Fibroblast of lung (primary cell): ENCODE measurements at places on chromosomes 2 and 18. TPM values are rescaled to one million over a fixed set of nuclear protein-coding genes. Genes with fewer than 3 reads are reported as not detected.

The LOXL3 gene
- total RNA-seq = 12.6 and 26.4 TPM in 2 replicates

The CAPN13 gene
- total RNA-seq = not detected in 2 replicates

The ASXL3 gene
- total RNA-seq = 0.51 and 0.66 TPM in 2 replicates

The KHK gene
- total RNA-seq = 1.0 and 1.3 TPM in 2 replicates

The FBXO36 gene
- total RNA-seq = 3.5 and 3.9 TPM in 2 replicates

The TMEM169 gene
- total RNA-seq = 0.26 and 0.50 TPM in 2 replicates

The UGT1A3 gene
- total RNA-seq = not detected in 2 replicates

GRCh38 chr2:70768590-70769085 lies 638 bp upstream of the ADD2 start:
- no peak for DNase-seq

GRCh38 chr2:189536830-189537229 lies 43.8 kb downstream of the SLC40A1 start:
- DNase-seq = no peak

GRCh38 chr18:78422336-78422735 lies 557.3 kb upstream of the SALL3 start:
- DNase-seq = no peak

DNA sequence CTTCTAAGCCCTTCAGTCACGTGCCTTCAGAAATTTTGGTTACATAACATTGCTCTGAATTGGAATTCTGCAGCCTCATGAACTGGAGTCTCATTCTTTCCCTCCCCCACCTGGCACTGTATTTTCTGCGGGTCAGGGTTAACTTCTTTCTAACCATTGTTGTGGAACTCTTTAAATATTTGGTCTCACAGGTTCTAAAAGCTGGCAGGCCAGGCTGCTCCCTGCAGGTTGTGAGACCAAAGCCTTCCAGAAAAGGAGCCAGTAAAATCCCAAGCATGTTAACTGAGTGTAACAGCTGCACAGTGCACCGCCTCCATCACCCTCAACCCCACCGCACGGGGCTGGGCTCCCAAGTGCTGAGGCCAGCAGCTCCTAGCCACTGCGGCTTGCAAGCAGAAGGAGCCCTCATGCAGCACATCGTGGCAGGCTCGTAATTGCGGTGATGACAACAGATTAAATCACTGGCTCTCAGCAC lies 174.1 kb upstream of the ALPP start:
- DNase-seq = peak; percentile 69

GRCh38 chr18:36316246-36316645 lies 18.7 kb downstream of the FHOD3 start:
- no peak for DNase-seq

- peak; percentile 53 for DNase-seq
Measured at GRCh38 chr18:13374468-13375301, 156.1 kb downstream of the LDLRAD4 start.

GRCh38 chr2:149188291-149188690 lies 142.1 kb upstream of the LYPD6 start:
- DNase-seq = no peak

- DNase-seq = no peak
Measured at GRCh38 chr2:177930916-177931315, 141.7 kb downstream of the PDE11A start.

- peak; percentile 83 for DNase-seq
Measured at GRCh38 chr2:213216461-213216860, 65.0 kb upstream of the IKZF2 start.

DNA sequence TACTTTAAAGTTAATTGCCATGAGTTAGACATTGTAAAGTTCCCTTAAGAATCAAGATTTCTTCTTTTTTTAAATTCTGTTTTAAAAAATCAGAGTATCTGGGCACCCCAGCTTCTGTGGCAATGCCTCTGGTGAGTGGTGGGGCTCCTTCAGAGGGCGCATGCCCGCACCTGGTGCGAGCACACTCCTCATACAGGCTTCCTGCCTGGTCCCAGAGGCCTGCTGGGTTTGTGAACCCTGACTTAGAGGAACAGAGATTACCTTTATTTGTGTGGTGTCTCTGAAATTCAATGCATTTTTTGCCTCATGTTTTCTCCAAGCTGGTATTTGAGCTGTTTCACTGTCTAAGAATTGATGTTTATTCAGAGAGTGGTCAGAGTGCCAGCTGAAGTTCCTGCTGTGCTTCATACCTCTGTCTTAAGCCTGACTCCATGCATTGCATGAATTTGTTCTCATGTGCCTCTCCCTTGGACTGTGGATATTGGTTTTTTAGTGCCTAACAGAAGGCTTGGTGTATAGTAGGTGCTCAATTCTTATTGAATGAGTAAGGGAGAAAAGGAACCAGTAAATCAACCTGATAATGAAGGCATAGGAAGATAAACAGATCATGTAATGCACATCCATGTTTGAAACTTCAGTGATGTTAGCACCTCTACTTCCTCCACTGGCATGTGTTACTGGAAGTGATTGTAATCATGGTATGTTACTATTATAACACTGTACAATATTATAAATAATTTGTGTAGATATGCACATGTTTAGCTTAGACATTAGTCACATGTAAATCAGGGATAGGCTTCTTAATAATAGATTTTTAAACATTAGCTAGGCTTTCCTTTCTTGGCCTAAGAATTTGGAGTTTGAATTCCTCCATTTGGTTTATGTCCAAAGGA lies 29.0 kb downstream of the PHLPP1 start:
- peak; percentile 46 for DNase-seq

GRCh38 chr2:54830546-54830945 lies 107.1 kb downstream of the EML6 start:
- DNase-seq = no peak

- DNase-seq = peak; percentile 24
Measured at GRCh38 chr18:35862119-35862640, 110.3 kb upstream of the RMP24 start.

DNA sequence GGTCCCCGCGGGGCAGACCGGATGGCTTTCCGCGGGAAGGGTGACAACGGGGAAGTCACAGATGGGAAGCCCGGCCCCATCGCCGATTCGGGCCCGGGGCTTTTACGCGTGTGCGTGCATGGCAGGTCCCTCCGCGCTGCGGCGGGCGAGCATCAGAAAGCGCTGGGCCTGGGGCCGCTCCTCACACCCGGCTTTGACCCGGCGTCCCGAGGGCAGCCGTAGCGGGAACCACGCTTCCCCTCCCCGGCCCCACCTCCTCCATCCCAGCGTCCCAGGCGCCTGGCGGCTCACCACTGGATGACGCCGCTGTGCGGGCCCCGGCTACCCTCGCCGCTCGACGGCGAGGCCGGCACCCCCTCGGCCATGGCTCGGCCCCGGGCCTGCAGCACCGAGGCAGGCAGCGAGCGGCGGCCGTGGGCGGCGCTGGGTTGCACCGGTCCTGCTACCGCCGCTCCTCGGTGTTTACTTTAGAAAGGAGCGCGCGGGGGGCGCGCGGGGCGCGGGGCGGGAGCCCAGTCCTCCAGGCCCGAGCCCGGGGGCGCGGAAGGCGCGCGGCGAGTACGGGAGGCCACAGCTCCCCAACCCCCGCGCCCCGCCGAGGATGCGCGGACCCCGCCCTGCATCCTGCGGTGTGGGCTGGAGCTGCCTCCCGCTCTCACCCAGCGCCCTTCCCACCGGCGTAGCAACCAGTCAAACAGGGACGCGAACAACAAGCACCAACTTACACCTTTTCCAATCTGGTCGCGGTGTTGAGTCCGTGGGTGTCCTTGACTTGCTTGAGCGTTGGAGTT lies 806 bp downstream of the RFX8 start:
- peak; percentile 60 for DNase-seq

DNA sequence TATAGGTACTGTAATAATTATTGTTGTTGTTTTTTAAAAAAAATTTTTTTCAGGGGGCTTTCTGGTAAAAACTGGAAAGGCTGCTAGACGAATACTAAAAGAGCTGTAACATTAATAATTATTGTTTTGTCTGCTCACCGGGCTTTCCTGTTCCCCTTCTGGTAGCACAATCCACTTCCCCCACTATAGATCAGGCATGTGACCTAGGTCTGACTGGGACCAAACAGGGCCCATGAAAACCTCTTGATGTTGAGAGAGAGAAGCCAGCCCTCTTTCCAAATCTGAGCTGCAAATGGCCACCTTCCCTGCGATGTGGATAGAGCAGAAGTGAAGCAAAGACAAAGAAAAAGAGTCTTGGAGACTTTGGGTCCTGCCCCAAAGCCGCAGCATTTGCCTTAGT lies 23.4 kb downstream of the SH2D6 start:
- DNase-seq = no peak

DNA sequence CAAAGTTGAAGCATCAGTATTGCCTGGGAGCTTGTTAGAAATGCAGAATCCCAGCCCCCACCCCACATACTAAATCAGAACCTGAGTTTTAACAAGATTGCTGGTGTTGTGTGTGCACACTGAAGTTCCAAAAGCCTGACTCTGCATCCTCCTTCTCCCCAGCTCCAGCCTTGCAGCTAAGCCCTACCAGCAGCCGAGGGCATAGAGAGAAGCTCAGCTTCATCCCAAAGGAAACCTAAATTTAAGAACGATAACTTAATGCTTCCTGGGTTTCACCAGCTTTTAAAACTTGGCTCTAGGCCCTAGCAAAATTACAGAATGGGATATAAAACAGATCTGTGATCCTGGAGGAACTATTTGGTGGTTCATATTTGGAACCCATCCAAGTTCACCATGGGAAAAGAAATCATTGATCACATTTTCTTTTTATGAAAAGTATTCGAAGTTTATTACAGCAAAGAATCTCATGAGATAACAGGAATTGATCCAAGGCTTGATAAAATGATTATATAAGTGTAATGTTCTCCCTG lies 11.1 kb downstream of the SMYD1 start:
- DNase-seq = no peak

- DNase-seq = peak; percentile 50
Measured at GRCh38 chr2:164692114-164692513, 70.8 kb upstream of the GRB14 start.

GRCh38 chr2:214652473-214652872 lies 157.0 kb downstream of the BARD1 start:
- no peak for DNase-seq

DNA sequence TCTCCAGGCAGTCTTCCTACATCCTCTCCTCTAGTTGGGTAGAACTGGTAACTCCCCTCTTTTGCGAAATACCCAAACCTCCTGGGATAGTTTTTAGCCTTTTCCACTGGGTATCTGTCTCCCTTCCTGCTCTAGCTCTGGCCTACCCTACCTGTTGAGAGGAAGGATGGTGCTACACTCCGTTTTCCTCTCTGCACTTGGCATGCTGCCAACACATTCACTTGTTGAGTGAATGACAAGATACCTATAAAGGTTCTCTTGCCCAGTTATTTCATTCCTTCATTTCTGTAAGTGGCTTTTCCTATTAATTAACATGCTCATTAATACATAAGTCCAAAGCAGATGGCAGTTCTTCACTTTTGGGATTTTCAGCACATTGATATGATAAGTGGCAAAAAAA lies 293.8 kb downstream of the CNTNAP5 start:
- DNase-seq = no peak

DNA sequence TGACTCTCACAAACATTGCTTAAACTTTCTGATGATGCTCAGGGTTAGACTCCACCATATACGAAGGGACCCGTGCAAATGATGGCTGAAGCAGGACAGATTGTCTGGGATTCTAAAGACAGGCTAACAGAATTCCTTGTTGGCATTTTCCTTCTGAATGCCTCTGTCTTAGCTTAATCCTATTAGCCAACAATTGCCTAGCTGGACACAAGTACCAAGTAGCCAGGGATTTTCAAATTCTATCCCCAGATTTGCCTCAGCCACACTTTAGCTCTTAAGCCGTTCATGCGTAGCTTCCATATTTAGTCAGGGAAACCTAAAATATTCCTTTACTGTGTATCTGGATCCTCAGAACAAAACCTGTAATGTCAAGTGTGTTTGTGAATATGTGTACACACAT lies 40.0 kb downstream of the COL4A3 start:
- DNase-seq = no peak

DNA sequence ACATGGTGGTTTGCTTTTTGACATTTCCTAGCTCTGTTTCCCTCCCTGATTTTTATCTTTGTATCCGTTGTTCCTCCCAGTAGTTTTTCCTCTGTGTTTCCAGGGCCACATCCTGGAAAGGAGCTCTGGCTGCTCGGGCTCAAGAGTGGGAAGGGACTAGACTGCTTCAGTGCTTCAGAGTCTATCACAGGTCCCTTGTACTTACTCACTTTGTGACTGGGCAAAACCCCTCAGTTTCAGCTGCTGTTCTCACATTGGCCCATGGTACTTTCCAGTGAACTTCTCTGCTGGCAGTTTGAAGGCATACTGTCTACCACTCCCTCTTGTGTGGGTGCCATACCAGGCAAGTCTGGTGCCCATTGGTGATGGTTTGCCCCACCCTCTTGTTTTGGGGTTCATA lies 7.5 kb upstream of the STAMBP start:
- no peak for DNase-seq

DNA sequence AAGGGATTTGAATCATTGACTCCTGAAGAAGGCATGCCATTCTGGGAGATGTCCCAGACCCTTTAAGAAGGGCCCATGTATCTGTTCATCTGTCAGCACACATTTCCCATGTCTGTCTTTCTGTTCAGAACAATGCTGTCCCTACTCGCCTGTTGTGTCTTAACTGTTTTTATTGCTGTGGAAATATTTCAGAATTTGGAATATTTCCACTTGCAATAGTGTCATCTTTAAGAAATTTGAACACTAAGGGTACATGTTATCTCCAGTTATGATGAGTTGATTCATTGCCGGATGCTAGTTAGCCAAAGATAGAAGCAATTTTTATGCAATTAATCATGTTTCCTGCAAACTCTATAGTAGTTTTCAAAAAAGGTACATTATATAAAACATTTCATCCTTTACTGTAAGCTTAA lies 36.9 kb upstream of the NT5C1B start:
- DNase-seq = peak; percentile 34
